Parietal lobe (tissue), 2 donors: ENCODE measurements at places on chromosomes 3 and 15. TPM values are rescaled to one million over a fixed set of nuclear protein-coding genes. Genes with fewer than 3 reads are reported as not detected.

Gene FILIP1L
- total RNA-seq = 1.3 TPM

Gene ACTRT3
- 2.8 TPM for total RNA-seq

Gene GXYLT2
- 3.4 TPM for total RNA-seq

Gene TMEM212
- total RNA-seq = not detected

Gene SYNM
- 6.3 TPM for total RNA-seq

Gene MRPS22
- total RNA-seq = 53.2 TPM

Gene SLC6A20
- 1.6 TPM for total RNA-seq

Gene GUCA1C
- total RNA-seq = not detected

Gene SLC28A1
- total RNA-seq = not detected

Gene ARRDC4
- 43.8 TPM for total RNA-seq

Gene LRRIQ4
- 0.63 TPM for total RNA-seq
